Right cardiac atrium (tissue), 5 donors: ENCODE measurements at places on chromosomes 2 and 18. TPM values are rescaled to one million over a fixed set of nuclear protein-coding genes. Genes with fewer than 3 reads are reported as not detected.

ANKRD29 gene
- 3.2 TPM for polyA plus RNA-seq

RGPD3 gene
- 0.11 TPM for polyA plus RNA-seq

GPR35 gene
- 0.84 TPM for polyA plus RNA-seq

SP9 gene
- not detected for polyA plus RNA-seq

B3GNT7 gene
- 2.5 TPM for polyA plus RNA-seq

HOXD8 gene
- 0.63 TPM for polyA plus RNA-seq

TRIM54 gene
- 144 TPM for polyA plus RNA-seq

LBX2 gene
- polyA plus RNA-seq: 0.52 TPM

PLGLB1 gene
- 0.81 TPM for polyA plus RNA-seq

NEMP2 gene
- polyA plus RNA-seq: 0.84 TPM

SNTG2 gene
- polyA plus RNA-seq: 0.34 TPM

SERPINB13 gene
- polyA plus RNA-seq: not detected

SCG2 gene
- polyA plus RNA-seq: 0.36 TPM

CNRIP1 gene
- 16.8 TPM for polyA plus RNA-seq

COL3A1 gene
- polyA plus RNA-seq: 48.2 TPM

NYAP2 gene
- not detected for polyA plus RNA-seq

- no peak for DNase-seq
Measured at GRCh38 chr2:66781804-66782203, 346.9 kb downstream of the MEIS1 start.

DNA sequence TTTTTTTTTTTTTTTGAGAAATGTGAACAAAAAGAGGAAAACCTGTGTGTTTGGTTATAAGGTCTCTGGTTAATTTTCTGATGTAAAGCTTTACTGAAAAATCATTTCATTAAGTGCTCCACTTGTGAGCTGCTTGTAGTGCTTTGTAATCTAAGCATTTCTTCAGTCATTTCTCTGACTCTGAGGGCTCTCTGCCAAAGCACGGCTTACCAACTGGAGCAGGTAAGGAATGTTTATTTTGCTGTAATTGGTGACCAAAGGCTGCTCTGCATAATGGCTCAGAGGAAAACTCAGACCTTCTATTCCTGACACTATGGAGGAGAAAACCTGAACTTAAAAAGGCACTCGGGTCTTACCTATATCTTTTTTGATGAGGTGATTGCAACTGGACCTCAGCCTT is 848.8 kb downstream of the MBD2 start:
- no peak for DNase-seq

DNA sequence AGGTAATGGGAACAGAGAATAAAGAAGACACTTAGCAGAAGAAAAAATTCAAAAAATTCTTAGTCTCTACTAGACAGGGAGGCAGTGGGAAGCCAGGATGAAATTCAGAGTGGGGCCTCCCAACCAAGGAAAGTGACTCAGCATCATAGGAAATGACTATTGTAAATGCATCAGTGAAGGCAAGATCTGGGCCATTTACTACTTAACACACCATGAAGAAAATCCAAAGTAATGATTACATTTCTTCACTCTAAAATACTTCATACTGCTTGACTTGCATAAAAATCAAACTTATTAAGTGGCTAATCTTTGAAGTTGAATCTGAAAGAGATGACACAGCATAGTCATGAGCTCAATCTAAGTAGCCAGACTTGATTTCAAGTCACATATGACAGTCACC is 405.8 kb upstream of the SLC39A10 start:
- no peak for DNase-seq

GRCh38 chr18:74836296-74837139 is 238.8 kb downstream of the ZNF407 start:
- DNase-seq: no peak

DNA sequence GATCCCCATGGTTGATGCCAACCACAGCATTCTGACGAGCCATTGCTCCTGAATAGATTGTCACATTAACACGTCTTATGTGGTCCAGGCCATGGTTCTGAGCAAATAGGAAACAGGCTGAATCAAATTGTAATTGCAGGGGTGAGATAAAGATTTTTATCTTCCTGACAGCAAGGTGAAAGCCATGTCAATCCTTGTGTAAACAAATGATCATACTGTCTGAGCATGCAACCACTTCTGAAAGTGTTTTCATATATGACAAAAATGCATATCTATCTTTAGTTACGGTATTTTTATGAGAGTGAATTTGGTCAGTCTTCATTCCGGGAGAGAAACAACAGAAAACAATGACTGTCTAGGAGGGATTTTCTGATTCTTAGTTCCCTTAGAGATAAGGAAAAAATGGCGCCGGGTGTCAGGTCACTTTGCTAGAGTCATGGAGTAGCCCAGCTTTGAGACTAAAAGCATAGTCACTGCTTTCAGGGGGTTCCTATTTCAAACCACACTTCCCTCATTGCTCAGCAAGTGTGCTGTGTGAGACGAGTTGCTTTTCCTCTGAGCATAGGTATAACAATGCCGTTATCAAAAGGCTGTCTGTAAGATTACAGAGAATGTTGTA is 958.9 kb downstream of the DCDC2C start:
- no peak for DNase-seq

- no peak for DNase-seq
Measured at GRCh38 chr18:62670573-62670972, 44.8 kb upstream of the PHLPP1 start.

DNA sequence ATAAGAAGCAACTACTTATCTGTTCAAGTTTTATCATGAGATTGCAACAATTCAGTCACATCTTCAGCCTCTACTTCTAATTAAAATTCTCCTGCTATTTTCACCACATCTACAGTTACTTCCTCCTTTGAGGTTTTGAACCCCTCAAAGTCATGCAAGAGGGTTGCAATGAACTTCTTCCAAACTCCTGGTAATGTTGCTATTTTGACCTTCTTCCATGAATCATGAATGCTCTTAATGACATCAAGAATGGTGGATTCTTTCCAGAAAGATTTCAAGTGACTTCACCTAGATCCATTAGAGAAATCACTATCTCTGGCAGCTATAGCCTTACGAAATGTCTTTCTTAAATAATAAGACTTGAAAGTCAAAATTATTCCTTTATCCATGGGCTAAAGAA is 1052.8 kb upstream of the NRXN1 start:
- no peak for DNase-seq

- no peak for DNase-seq
Measured at GRCh38 chr2:69132960-69133590, 120.1 kb downstream of the ANTXR1 start.

- no peak for DNase-seq
Measured at GRCh38 chr2:203621981-203622515, 84.4 kb upstream of the CD28 start.

- DNase-seq: no peak
Measured at GRCh38 chr2:182897137-182897536, 30.7 kb upstream of the FRZB start.

DNA sequence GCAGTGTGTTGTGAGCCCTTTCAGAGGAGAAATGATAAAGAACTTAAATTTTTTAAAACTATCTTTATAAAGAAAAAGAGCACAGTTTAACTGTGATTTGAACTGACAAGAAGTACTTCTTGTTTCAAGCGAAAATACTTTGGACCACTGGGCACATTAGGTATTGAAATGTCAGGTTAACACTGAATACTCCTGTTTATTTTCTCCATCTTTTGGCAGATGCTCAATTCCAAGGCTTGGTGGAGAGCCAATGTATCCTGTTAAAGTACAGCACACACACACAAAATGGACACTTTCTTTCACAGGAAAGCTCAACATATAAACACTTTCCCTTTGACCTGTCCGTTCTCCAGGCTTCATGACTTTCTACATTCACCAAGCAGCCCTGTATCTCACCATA is 32.6 kb upstream of the SP3 start:
- DNase-seq: no peak

- peak; percentile 45 for DNase-seq
Measured at GRCh38 chr18:79680100-79680879, 687 bp downstream of the CTDP1 start.

- DNase-seq: no peak
Measured at GRCh38 chr2:70472221-70472890, 81.3 kb downstream of the TGFA start.

GRCh38 chr2:196143730-196144131 is 27.6 kb downstream of the STK17B start:
- DNase-seq: no peak

- no peak for DNase-seq
Measured at GRCh38 chr2:108200569-108200968, 39.2 kb upstream of the SULT1C3 start.

- DNase-seq: no peak
Measured at GRCh38 chr2:143063612-143064200, 65.5 kb upstream of the ARHGAP15 start.

- DNase-seq: no peak
Measured at GRCh38 chr2:27084297-27085061, 2.1 kb upstream of the KHK start.

GRCh38 chr2:26185304-26185928 is 12.5 kb downstream of the GAREM2 start:
- no peak for DNase-seq

DNA sequence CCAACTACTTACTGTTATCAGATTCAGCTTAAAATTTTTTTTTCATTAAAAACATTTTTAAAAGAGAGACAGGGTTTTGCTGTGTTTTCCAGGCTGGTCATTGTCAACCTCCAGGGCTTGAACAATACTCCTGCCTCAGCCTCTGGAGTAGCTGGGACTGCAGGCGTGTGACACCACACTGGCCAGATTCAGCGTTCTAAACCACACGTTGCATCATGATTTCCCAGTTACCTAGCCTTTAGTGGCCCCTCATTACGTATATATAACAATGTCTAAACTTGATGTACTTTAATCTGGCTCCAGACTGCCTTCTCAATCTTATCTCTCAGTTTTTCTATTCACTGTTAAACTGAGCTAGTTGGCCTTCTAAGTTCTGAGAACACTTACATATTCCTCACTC is 89.6 kb downstream of the COMMD1 start:
- no peak for DNase-seq

DNA sequence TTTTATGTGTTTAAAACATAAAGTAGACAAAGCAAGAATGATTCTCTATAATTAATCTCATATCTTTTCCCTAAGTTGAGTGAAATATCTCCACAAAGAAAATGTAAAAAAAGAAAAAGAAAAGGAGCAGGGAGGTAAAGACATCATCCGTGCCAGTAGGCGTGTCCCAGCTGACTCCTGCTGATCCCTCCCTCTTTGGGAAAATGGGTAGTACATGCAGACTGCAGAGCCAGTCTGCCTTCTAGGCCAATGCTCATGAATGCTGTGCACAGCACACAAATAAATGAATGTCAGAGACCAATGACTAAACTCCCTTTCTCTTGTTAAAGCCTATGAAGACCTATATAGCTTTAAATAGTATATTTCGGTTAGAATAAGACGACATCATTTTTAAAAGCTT is 64.7 kb downstream of the RAPH1 start:
- DNase-seq: no peak

GRCh38 chr2:95122197-95122551 is 566 bp upstream of the MRPS5 start:
- DNase-seq: no peak

DNA sequence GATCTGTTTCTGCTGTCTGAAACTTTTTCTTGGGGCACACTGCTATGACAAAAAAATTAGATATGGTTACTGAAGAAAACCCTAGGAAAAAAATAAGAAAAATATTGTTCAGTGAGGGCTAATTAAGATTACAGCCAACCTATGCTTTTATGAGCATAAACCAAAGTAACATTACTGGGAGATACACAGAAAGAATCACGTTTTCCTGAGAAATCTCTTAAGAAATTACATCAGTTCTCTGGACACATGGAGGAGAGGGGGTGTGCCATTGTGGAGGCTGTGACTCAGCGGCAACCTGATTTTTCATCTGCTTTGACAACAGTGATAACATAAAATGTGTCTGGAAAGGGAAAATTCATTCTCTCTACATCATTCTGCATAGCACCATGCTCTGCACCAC is 13.4 kb upstream of the NMI start:
- DNase-seq: no peak
